ENCODE measurements at places on chromosomes 1 and 21.

DNA sequence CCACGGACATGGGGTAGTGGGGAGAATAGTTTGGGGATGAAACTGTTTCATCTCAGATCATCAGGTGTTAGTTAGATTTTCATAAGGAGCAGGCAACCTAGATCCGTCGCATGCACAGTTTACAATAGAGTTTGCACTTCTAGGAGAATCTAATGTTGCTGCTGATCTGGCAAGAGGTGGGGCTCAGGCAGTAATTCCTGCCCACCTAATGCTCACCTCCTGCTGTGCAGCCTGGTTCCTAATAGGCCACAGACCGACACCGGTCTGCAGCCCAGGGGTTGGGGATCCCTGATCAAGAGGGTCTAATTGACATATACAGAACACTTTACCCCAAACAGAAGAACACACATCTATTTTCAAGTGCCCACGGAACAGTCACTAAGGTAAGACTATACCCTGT is 275.1 kb downstream of the PTPRU start:
- no peak for DNase-seq

- DNase-seq, result no peak
Observed at GRCh38 chr1:215860833-215861232, 293.7 kb downstream of the KCTD3 start.

DNA sequence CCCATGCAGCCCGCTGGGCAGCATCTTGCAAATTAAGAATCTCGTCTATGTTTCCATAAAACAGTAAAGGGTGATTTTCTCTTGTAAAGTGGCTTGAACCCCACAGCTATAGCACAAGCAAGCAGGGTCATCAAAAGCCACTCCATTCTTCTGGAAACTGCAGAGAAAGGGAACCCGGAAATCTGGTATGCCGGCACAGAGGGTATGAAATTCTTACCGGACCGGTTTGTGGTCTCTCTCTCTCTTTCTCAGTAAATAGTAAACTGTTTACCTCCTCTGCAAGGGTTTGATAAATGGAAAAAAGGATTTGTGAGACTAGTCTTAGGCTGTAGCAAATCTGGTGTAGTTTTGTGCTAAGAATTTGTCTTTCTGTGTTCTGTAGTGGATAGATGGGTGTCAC is 2.7 kb upstream of the ADSS2 start:
- DNase-seq, result no peak

DNA sequence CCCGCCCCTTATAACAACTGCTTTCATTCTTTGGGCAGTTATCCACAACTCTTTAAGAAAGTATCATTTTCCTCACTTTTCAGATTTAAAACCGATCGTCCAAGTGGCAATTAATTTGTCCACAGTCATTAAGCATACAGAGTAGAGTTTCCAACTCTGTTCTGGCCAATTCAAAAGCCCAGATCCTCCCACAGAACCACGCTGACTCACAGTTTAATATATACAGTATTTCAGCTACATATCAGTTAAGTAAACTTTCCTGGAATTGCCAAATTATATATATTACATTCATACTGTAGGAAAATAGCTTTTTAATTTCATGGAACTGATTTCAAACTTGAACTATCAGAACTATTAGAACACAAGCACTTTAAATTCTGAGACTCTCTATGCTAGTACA is 163.8 kb upstream of the ESRRG start:
- no peak for DNase-seq

DNA sequence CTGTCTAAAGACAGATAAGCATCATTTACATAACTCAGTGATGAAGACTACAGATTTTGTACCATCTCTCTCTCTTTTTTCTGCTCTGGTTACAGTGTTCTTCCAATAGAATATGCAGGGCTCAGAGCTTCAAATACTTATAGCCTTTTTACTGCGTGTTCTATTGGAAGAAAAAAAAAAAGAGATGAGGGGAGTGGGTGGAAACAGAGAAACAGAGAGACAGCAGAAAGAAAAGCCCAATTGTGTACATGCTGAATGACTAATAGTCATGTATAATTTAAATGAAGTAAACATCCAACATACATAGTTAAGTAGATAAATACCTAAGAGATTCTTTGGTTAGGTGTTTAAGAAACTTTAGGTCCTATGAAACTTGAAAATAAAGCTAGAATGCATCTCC is 151.9 kb downstream of the HMCN1 start:
- DNase-seq, result no peak

GRCh38 chr1:227440182-227440581 is 121.9 kb upstream of the CDC42BPA start:
- DNase-seq, result no peak

- DNase-seq, result no peak
Observed at GRCh38 chr21:34673006-34673405, 4.2 kb downstream of the CLIC6 start.

- no peak for DNase-seq
Observed at GRCh38 chr1:211332830-211333229, 6.2 kb downstream of the TRAF5 start.

GRCh38 chr1:160850993-160851392 is 11.7 kb downstream of the CD244 start:
- no peak for DNase-seq

DNA sequence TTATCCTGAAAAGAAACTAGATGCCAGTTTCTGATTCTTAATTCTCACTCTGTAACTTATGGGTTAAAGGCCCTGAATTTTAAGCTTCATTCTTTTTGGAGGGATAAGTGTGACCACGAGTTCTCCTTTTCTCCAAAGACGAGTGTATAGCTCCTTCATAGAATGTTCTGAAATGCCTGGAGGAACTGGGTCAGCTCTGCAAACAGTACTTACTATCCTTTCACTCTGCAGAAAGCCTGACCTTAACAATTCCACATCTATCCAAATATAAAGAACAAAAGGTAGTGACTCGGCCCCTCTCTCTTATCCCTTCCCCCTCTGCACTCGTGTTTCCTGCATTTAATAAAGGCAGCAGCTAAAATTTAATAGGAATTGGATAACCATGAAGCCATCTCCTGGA is 150.5 kb downstream of the LYPLAL1 start:
- DNase-seq, result no peak

- no peak for DNase-seq
Observed at GRCh38 chr21:45534636-45535331, 7.5 kb downstream of the SLC19A1 start.

DNA sequence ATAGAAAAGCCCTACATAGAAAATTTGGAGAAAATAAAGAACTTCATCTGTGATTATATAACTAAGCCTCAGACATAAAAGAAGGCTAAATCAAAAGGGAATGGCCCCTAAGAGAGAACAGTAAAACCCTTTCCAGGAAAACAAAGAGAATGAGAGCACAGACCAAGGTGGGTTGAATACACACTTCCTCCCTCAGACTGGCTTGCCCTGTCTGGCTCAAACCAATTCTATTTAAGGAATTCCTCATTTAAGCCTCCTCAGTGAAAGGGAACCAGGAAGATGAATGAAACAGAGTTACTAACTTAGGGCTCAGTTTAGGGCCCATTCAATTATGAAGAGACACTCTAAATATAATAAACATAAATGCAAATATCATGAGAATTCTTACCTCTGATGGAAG is 10.6 kb upstream of the SYT14 start:
- DNase-seq, result no peak

- no peak for DNase-seq
Observed at GRCh38 chr21:29384683-29385359, 86.1 kb downstream of the BACH1 start.

GRCh38 chr1:96206451-96206850 is 515.1 kb upstream of the PTBP2 start:
- DNase-seq, result no peak

GRCh38 chr1:181430015-181430885 is 53.1 kb upstream of the CACNA1E start:
- no peak for DNase-seq

DNA sequence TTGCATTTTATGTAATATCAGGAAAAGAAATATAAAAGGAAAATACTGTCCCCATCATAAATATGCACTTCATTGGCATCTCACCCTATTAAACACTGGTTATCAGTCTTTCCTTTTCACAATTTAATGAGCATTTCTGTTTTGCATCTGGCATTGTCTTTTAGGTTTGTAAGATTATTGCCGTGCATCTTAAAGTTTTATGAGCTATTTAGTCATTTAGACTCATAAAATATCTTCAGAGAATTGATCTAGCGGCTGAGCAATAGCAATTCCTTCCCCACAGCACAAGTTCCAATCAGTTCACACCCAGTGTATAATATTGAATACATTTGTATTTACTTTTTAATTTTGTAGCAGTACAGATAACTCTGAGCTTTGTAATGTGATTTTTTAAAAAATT is 112.3 kb upstream of the C1orf105 start:
- no peak for DNase-seq

GRCh38 chr21:20641241-20641640 is 357.0 kb upstream of the NCAM2 start:
- DNase-seq, result no peak

DNA sequence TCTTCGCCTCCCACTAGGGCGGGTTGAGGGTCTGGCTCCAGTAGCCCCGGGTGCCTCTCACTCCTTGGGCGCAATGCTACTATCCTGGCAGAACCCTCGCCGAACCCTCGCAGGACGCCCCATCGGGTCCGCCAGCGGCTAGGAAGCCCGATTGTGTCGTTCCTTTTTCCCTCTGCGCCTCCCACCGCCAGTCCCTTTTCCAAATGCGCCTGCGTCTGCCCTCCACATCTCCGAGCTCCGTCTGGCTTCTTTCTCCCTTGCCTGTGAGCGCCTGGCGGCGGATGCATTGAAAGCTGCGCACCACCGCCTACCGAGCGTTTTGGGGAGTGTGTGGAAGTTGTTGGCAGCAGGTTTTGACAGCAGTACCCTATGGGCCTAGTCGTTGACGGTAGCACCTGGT is 1.0 kb upstream of the DIRAS3 start:
- no peak for DNase-seq

GRCh38 chr1:93675271-93675670 is 6.4 kb downstream of the BCAR3 start:
- no peak for DNase-seq

- no peak for DNase-seq
Observed at GRCh38 chr1:38522915-38523567, 336.5 kb downstream of the RRAGC start.

GRCh38 chr1:33637846-33638440 is 165.5 kb downstream of the ZSCAN20 start:
- no peak for DNase-seq

- no peak for DNase-seq
Observed at GRCh38 chr1:107460035-107460434, 319.2 kb downstream of the NTNG1 start.

GRCh38 chr1:243842978-243843511 is 7.0 kb downstream of the AKT3 start:
- no peak for DNase-seq

DNA sequence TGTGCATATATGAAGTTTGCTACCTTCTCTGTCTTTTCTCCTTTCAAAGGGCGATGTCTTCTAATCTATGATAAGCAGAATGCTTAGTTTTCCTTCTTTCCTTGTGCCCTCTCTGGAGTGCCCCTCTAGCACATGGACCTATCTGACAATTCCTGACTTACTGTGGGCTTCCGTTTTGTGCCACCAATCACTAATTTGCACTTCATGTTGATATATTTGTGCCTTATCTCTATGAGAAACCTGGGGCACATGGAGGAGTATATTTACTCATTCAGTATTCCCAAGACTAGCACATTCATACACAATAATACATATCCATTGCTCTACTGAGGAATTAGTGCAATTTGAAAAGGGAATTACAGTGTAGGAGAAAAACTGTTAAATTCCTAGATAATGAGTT is 197.7 kb downstream of the CTH start:
- DNase-seq, result no peak

DNA sequence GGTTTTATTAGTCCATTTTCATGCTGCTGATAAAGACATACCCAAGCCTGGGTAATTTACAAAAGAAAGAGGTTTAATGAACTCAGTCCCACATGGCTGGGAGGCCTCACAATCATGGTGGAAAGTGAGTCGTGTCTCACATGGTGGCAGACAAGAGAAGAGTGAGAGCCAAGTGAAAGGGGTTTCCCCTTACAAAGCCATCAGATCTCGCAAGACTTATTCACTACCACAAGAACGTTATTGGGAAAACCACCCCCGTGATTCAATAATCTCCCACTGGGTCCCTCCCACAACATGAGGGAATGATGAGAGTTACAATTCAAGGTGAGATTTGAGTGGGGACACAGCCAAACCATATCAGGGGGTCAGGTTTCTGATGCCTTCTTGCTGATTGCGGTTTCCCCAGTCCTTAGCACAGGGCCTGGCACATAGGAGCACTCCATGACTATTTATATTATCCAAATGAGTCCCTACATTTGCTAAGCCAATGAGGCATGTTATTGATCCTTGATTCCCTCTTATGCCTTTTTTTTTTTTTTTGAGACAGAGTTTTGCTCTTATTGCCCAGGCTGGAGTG is 35.3 kb upstream of the PAXBP1 start:
- DNase-seq, result no peak

GRCh38 chr1:50972766-50973165 is 2.7 kb downstream of the CDKN2C start:
- no peak for DNase-seq

DNA sequence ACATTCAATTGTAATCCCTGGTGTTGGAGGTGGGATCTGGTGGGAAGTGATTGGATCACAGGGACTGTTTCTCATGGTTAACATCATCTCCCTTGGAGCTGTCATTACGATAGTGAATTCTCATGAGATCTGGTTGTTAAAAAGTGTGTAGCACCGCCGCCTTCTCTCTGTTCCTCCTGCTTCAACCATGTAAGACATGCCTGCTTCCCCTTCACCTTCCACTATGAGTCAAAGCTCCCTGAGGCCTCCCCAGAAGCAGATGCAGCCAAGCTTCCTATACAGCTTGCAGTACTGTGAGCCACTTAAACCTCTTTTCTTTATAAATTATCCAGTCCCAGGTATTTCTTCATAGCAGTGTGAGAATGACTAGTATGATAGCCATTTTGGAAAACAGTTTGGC is 30.1 kb upstream of the TRIM62 start:
- DNase-seq, result no peak

DNA sequence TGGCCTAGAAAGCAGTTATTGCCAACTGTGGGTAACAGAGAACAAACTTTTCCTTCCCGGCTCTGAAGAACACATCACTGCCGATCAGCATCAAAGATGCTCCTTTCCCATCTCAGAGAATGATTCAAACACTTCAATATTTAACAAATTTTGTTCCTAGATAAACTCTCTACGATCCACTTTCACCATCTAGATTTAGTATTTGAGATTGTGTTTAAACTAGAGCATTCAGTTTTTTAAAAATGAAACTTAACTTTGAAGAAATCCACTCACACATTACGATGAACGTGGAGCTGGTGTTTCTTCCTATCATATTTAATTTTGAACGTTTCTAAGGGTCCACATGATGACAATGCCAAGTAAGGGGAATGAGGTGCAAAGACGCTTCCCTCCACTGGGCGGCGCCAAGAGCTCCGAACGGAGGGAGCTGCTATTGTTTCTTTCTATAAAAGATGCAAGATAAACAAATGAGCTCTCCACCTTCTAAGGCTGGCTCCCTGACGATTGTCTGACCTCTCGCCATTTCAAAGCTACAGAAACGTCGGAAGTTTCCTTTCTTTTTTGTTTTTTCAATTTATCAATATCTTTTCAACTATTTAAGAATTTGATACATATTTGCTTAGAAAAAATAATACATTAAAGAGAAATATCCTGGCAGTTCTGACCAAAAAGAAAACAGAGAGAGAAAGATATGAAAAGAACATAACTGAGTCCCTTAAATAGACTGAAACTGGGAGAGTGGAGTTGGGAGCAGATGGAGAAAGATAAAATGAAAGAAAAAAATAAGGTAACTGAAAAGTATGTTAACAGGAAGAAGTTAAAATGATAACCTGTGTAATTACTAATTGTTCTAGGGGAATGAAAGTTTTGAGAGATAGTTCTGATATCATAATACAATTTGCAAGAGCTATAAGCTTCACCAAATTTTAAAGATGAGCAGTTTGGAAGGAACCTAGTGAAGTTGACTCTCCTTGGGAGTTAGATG is 4.4 kb upstream of the BARHL2 start:
- peak; percentile 83 for DNase-seq
